Upper lobe of left lung (tissue), 6 donors: ENCODE measurements at places on chromosomes 1 and 21. TPM values are rescaled to one million over a fixed set of nuclear protein-coding genes. Genes with fewer than 3 reads are reported as not detected.

DNA sequence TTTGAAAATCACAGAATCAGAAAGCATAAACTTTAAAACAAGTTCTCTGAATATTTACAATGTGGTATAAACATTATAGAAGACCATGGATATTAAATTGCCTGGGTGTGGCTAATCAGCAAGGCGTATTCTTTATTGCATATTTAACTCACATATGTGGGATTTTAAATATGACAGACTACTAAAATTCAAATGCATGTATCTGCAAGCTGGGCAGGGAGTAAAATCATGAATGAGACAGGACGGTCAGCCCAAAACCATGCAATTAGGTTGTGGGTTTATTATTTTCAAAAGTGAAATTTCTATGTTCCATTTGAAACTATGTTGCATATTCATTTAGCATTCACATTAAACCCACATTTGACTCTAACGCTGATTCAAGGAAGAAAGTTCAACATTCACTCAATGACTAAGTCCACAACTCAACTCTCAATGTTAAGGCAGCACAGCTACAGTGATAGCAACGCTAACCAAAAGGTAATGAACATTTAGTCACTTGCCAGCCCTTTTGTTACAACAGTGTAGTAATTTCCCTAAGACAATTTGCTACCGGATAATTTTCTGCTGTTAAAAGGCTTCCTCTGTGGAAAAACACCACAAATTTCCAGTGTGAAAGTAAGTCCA lies 6.3 kb upstream of the SYNJ1 start:
- no peaks in the 10 kb centered on the region for H3K4me1 ChIP-seq
- H3K36me3 ChIP-seq = peaks cover 8% of the 10 kb centered on the region
- DNase-seq = no peak
- H3K4me3 ChIP-seq = no peak overlapping the region

DNA sequence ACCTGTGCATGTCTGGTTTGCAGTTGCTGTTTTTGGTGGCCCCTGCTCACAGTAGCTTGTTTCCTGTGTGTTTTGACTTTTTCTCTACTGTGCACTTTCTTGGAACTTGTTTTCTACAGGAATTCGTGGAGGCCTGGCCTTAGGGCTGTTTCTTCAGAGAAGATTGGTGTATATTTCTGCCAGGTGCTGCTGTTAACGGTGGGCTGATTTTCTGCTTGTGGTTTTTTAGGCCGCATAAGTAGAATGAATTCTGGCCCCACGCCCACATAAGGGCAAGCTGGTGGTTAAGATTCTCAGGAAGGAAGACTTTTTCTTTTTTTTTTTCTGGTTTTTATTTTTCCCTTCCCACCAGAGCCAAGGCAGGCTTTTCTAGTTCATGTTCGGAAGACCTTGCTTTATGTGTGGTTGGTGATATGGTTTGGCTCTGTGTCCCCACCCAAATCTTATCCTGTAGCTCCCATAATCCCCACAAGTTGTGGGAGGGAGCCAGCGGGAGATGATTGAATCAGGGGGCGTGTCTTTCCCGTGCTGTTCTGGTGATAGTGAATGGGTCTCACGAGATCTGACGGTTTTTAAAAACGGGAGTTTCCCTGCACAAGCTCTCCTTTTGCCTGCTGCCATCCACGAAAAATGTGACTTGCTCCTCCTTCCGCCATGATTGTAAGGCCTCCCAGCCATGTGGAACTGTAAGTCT lies 71.5 kb upstream of the DISP3 start:
- DNase-seq = no peak
- H3K4me1 ChIP-seq = no peaks in the 10 kb centered on the region
- H3K36me3 ChIP-seq = no peaks in the 10 kb centered on the region
- no peak overlapping the region for H3K4me3 ChIP-seq
- no peak overlapping the region for H3K27ac ChIP-seq

- H3K4me3 ChIP-seq = no peak overlapping the region
- H3K36me3 ChIP-seq = no peaks in the 10 kb centered on the region
- peaks cover 7% of the 10 kb centered on the region for H3K4me1 ChIP-seq
- no peak overlapping the region for H3K27ac ChIP-seq
- no peaks in the 10 kb centered on the region for H3K27me3 ChIP-seq
- no peak for DNase-seq
Observed at GRCh38 chr1:37458551-37458950, 15.8 kb upstream of the ZC3H12A start.

The THEMIS2 gene
- 216 TPM for total RNA-seq

The ZMYND12 gene
- 7.7 TPM for total RNA-seq

The FAM167B gene
- total RNA-seq = 1.9 TPM

- H3K36me3 ChIP-seq = no peaks in the 10 kb centered on the region
- no peaks in the 10 kb centered on the region for H3K27me3 ChIP-seq
- peak overlapping the region; percentile 67 for H3K27ac ChIP-seq
Observed at GRCh38 chr1:94553323-94553730, 11.8 kb upstream of the F3 start.

DNA sequence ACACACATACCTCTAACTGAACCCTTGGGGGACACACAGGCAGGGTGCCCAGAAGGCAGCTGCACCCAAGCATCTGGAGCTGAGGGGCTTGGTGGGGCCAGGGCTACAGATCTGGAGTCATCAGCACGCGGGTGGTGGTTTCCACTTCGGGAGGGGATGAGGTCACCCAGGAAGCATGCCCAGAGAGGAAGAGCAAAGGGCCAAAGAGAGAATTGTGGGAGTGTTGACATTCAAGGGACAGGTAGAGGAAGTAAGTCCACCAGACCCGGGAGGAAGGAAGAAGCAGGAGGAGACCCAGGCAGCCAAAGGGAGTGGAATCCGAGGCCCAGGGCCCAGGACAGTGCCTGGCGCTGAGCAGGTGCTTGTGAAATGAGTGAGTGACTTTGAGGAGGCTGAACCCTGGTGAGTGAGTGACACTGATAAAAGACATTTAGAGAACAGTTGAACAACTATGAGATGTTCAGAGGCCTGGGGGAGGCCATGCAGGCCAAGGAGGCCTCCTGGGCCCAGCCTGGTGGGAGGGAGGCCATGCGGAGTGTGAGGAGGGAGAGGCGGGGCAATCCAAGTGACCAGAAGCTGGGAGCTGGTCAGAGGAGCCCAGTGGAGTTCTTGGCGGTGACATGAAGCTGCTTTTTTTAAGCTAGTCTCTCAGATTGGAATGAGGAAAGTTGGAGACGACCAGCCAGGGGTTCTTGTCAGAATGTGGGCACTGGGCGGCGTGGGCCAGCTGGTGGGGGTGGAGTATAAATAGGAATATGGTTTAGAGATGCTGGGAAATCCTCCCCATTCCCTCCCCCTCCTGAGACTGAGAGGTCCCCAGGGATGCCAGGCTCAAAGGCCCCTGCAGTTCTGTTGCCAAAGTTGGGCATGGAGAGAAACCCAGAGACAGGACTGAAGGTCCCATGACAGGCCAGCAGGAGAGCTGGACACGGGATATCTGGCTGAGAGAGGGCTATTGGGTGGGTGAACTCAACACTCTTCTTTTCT lies 7.9 kb downstream of the CDK18 start:
- peak; percentile 35 for DNase-seq
- H3K36me3 ChIP-seq = no peaks in the 10 kb centered on the region
- H3K4me3 ChIP-seq = no peak overlapping the region
- no peaks in the 10 kb centered on the region for H3K27me3 ChIP-seq
- H3K4me1 ChIP-seq = peaks cover 12% of the 10 kb centered on the region
